BE2C (cell line): ENCODE measurements at places on chromosomes 16 and 17.

- DNase-seq: no peak
Measured at GRCh38 chr17:48915459-48916282, 7.5 kb downstream of the UBE2Z start.

- no peak for DNase-seq
Measured at GRCh38 chr17:71423871-71424546, 696.8 kb upstream of the SOX9 start.

GRCh38 chr16:12876778-12877177 lies 24.6 kb upstream of the SHISA9 start:
- DNase-seq: no peak

- DNase-seq: no peak
Measured at GRCh38 chr17:18005496-18005895, 32.8 kb downstream of the DRC3 start.

GRCh38 chr17:74304184-74304583 lies 21.8 kb upstream of the KIF19 start:
- no peak for DNase-seq

DNA sequence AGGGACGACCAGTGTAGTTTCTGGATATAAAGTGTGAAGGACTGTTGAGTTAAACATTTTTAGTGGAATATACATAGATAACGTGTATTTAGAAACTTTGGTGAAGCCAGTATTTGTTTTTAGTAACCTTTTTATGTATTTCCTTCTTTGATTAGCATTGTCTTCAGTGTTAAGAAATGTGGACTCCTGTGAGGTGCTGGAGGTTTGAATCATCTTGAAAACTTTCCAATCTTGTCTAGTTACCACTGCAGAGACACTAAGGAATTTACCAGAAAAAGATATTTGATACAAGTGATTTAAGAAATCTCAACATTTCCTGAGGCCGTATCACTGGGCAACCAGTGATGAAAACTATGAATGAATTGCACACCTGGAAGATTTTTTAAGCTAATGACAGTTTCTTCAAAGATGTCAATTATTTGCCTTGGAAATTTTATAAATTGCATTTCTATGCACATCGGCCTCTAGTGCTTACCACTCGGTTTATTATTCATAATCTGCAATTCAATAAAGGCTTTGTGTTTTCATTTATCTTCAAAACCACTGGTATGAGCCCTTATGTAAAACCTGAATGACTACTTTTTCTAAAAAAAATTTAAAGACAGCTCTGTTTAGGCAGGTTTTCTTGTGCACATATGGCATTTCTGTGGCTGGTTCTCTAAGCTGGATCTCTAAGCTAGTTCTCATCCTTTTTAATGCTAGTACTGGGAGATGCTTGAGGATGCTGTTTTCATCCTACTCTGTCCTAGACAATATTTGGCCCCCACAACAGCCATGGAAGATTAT lies 31.4 kb upstream of the ADCY7 start:
- no peak for DNase-seq

- DNase-seq: no peak
Measured at GRCh38 chr16:70490261-70490660, 33.1 kb downstream of the COG4 start.

GRCh38 chr17:178292-179065 lies 3.0 kb downstream of the DOC2B start:
- peak; percentile 34 for DNase-seq

DNA sequence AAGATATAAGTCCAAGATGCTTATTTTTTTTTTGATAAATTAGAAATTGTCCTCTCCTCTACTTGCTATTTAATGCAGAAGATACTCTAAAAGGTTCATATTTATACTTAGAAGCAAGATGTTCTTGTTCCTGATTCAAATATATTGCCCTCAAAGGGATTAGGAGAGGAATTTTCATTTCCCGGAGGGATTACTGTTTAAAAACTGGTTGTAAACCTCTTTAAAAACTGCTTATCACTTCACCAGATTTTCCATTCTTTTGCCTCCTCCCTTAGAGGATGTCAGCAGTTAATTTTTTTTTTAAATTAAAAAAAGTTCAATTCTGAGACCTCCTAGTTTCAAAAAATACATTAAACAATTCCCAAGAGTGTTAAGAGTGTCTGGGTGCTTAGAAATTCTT lies 2.8 kb downstream of the TENT4B start:
- no peak for DNase-seq

DNA sequence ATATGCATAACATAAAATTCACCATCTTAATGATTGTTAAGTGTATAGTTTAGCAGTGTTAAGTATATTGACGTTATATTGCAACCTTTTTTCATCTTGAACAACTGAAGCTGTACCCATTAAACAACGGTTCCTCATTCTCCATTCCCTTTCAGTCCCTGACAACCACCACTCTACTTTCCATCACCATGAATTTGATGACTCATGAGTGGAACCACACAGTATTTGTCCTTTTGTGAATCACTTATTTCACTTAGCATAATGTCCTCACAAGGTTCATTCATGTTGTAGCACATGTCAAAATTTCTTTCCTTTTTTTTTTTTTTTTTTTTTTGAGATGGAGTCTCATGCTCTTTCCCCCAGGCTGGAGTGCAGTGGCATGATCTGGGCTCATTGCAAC lies 46.0 kb downstream of the HOXB1 start:
- DNase-seq: no peak

- no peak for DNase-seq
Measured at GRCh38 chr17:78795861-78796516, 13.9 kb upstream of the CYTH1 start.

- DNase-seq: peak; percentile 96
Measured at GRCh38 chr17:48054238-48055185, 6.4 kb downstream of the NFE2L1 start.

DNA sequence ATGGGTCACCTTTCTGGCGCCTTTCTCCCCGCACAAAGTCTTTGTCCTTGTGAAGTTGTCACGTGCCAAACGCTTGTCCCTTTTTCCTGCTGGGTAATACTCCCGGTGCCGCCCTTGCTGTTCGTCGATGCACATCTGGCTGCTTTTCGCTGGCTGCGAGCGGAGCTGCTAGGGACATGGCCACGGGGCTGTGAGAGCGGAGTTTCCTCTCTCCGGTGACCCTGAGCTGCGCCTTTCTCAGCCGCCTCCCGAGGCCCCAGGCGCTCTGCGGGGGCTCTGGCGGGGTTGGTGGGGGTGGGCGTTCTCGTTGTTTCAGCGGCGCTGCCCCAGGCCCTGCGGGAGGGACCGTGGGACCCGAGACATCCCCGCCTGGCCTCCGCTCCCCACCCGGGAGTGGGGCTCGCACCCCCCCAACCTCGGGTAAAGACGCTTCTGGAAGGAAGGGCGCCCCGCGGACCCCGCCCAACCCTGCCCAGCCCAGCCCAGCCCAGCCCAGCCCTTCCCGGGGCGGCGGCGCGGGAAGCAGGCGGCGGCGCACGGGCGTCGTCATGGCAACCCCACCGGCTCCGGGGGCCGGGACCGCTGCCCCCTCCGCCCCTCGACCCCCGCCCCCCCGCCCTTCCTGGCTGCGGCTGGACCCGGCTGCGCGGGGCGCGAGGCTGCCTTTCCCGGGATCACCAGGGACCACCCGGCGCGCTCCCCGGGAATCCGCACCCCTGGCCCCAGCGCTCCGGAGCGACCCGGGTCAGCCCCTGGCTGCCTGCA lies 12.3 kb downstream of the CHMP6 start:
- DNase-seq: no peak
